Osteoblast (primary cell): ENCODE measurements at places on chromosomes 7 and 10.

GRCh38 chr10:45592432-45592831, 80.1 kb downstream of the ZFAND4 start:
- DNase-seq, result no peak

- DNase-seq, result no peak
Measured at GRCh38 chr7:4025694-4026615, 656.1 kb upstream of the FOXK1 start.

- no peak for DNase-seq
Measured at GRCh38 chr7:2051707-2052656, 180.8 kb downstream of the MAD1L1 start.

- DNase-seq, result no peak
Measured at GRCh38 chr10:131184503-131184902, 127.0 kb downstream of the TCERG1L start.

DNA sequence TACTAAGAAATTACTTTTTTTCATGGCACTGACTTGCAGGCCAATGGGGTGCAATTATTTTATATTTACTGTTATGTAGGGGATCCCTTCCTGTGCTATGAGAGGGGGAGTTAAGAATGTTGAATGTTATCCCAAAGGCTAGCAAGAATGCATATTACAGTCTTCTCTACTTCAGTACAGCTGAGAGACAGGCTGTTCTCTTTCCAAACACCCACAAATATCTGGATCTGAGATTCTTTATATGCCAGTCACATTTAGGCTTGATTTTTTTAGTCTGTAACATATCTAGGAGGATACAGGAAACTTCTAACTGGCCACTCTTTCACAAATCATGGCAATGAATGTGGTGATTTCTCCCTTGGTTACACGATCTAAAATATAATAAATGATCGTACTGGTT, 266.4 kb upstream of the FZD8 start:
- DNase-seq, result no peak

DNA sequence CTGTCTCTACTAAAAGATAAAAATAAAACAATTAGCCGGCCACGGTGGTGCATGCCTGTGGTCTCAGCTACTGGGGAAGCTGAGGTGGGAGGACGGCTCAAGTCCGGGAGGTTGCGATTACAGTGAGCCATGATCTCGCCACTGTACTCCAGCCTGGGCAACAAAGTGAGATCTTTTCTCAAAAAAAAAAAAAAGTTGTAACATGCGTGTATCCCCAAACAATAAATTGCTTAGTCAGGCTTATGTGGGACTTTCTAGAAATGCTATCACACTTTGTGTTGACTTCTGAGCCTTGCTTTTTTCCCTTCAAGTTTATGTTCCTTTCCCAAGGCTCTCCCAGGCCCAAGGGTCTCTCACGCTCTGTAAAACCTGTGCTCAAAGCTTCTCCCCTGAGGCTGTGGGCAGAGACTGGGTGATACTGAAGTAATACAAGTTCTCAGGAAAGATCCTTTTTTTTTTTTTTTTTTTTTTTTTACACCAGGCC, 88.0 kb upstream of the TNS3 start:
- DNase-seq, result no peak

GRCh38 chr7:82527851-82528250, 84.3 kb upstream of the CACNA2D1 start:
- no peak for DNase-seq

GRCh38 chr10:97788552-97789442, 17.0 kb upstream of the SFRP5 start:
- DNase-seq, result peak; percentile 69

DNA sequence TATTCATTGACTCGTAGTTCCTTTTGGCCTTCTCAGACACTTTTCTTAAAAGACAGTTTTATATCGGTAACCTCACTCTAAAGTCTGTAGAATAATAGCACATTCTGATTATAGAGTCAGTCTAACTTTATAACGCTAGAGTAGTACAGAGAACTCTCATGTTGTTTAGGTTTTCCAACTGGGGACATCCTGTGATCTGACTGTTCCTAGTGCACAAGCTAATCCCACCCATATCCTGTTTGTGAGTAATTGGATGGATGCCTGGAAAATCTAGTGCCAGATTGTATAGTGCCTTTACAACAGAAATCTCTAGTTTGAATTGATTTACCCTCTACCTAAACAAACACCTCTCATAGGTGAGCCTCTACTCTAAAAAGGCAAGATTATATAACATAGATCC, 107.4 kb downstream of the ZEB1 start:
- peak; percentile 58 for DNase-seq

DNA sequence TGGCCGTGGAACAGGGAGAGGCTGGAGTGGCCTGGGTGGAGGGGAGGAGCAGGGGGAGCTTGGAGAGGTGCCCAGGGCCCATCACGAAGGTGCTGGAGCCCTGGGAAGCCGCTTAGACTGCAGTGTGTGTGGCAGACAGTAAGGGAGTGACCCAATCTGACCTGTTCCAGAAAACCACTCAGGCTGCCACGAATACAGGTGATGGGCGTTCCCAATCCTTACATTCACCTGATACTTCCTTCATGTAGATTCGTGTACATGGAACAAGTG, 161.7 kb downstream of the SVIL start:
- no peak for DNase-seq
